ENCODE measurements at places on chromosomes 5 and 9. TPM values are rescaled to one million over a fixed set of nuclear protein-coding genes. Genes with fewer than 3 reads are reported as not detected.

The GPR150 gene
- not detected for total RNA-seq

The CCDC152 gene
- 6.1 TPM for total RNA-seq

The SLC1A3 gene
- total RNA-seq: 183 TPM

The RAD50 gene
- total RNA-seq: 46.0 TPM

The UBQLN1 gene
- total RNA-seq: 197 TPM

The FAM200C gene
- 25.1 TPM for total RNA-seq

The C5orf47 gene
- total RNA-seq: not detected

The S1PR3 gene
- 59.5 TPM for total RNA-seq

The KLHL9 gene
- total RNA-seq: 68.1 TPM
